Renal cortex interstitium (tissue), 15 donors: ENCODE measurements at places on chromosomes 5 and 9. TPM values are rescaled to one million over a fixed set of nuclear protein-coding genes. Genes with fewer than 3 reads are reported as not detected.

- DNase-seq: no peak
Observed at GRCh38 chr5:149712439-149713147, 17.5 kb upstream of the PPARGC1B start.

DNA sequence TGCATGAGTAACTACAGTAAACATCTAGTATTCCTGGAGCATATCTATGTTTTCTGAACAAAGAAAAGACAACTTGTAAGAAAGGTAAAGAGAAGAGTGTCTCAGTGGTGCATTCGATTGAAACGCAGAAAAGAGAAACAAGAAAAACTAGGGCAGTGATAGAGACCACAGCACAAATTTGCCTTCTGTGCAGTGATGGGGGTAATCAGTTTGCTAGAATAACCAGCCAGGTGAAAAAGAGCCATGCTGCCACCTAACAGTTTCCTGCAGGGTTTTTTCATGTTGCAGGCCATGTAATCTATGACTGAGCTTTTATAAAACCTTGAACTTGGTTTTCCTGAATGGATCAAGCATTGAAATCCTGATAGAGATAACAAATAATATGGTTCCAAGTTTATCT lies 198.4 kb upstream of the MEF2C start:
- DNase-seq: no peak

DNA sequence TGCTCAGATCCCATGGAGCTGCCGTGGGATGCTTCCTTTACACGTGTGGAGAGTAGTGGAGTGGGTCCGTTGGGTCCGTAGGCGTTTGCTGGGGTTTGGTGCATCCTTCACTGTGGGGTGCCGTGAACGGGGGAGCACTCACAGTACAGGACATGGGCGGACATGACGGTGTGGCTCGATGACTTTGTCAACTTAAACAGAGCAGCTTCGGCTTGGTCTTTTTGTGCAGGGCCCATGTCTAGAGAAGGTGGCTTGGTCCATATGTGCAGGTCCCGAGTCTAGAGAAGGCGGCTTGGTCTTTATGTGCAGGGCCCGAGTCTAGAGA lies 26.4 kb upstream of the EXOC3 start:
- DNase-seq: no peak

- no peak for DNase-seq
Observed at GRCh38 chr9:86471171-86471815, 117.1 kb upstream of the TUT7 start.

DNA sequence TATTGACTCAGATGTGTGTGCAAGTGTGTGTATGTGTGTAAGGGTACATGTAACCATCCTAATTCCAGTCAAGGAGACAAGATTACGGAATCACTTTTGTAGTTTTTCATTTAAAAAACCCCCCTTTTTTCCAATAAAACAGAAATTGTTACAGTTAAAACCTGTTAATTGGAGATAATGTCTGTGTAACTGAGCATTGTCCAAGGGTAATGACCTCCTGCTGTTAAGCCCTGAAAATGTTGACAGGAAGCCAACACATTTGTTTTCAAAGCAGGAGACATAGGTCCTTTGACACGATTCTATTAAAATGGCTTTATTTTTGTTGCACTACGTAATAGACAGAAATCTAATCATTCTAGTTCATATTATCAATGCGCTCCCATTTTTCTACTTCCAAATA lies 457.3 kb upstream of the ARRDC3 start:
- DNase-seq: no peak

- DNase-seq: peak; percentile 71
Observed at GRCh38 chr9:87201351-87201751, 254.0 kb upstream of the GAS1 start.

DNA sequence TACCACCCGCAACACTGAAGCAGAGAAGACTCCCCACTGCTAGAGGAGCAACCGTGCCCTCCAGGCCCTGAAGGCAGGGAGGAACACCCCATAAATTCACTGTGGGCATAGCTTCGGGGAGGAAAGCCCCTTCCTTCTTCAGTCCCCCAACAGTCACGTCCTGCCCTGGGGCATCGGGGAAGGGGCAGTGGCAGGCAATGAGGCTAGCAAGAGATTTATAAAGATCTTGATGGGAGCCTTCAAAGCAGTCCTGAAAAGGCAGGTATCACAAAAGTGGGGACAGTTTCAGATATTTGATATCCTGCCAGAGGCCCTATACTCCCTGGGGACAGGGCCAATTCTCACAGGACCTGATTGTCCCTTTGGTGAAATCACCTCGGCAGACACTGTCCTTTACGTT lies 16.9 kb upstream of the TRIM14 start:
- DNase-seq: no peak

DNA sequence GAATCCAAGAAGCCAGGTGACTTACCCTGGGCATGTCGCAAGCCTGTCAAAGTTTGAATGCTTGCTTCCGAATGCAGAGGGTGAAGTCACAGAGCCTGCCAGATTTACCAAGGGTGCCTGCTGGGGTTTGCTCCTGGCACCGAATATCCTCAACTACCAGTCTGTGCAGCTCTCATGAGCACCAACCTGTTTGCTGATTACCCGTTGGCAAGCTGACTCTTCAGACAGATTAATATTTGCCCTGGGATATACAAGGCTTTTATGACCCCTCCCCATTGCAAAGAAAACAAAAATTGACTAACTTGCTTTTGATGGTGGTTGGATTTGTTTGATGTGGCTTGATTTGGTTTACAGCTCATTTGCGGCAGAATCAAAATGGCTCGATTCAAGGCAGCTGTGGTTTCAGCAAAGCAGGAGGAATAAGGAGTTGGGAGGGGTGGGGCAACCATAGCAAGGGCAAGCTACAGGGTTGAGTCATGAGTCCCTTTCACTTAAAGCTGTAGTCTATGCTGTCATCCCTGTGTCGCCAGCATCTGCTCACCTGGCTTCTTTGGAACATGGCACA lies 82.3 kb upstream of the AGXT2 start:
- DNase-seq: no peak

DNA sequence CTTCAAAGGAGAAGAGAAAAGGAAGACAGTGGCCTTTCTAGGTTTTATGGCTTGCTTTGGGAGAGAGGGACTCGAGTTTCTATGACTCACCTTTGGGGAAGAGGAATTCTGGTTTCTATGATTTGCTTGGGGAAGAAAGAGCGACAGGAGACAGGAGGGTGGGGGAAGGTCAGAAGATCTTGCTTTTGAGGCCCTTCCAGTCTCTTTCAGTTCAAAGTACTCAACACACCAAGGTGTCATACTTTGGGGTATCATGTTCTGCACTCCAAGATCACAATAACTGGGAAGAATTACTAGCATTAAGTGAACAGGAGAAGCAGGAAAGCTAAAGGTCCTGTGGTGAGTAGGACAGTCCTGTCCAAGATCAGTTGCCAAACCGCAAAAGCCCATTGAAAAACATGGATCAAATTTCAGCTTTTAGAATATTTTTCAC lies 324.5 kb downstream of the ARHGEF28 start:
- DNase-seq: no peak

GRCh38 chr9:79776581-79776980 lies 204.8 kb downstream of the TLE4 start:
- no peak for DNase-seq

GRCh38 chr9:98365227-98365669 lies 109.8 kb upstream of the TBC1D2 start:
- no peak for DNase-seq

DNA sequence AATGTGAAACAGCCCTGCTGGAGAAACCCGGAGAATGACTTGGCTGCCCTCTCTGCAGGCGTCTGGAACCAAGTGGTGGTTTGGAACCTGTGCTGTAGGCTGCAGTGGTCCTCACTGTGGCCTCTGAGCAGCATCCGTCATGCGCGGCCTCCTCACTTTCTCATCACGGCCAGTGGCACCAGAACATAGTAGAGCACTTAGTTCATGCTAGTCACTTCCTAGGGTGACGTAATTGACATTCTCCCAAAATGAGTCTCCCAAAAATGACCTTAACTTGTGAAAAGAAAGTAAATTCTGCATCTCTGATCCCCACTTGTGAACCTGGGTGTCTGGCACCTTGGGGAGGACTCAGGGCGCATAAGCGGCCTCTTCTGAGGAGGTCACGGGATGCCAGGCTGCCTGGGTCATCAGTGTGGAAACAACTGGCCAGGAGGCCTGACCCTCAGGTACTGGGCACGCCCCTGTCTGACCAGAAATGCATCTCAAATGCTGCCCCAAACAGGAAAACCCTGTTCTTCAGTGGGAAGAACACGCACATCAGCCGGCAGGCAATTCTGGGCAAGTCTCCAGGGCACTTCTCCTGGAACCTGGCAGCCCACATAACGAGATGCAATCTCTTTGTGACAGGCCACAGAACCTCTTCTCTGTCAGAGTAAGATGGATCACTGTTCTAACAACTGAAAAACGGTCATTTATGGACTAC lies 36.6 kb upstream of the SPTLC1 start:
- no peak for DNase-seq

DNA sequence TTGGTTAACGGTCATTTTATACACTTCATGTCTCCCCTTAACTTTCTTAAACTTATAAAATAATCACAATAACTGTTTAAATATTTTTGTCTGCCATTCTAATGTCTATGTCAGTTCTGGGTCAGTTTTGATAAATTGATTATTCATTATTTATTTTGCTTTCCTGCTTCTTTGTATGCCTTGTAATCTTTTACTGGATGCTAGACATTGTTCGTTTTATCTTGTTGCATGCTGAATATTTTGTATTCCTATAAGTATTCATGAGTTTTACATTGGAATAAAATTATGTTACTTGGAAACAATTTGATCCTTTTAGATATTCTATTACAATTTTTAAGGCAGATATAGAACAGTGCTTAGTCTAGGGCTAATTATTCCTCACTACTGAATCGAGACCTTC lies 952.0 kb downstream of the NR2F1-AS1 start:
- DNase-seq: no peak

RUFY1 gene
- polyA plus RNA-seq: 74.4 TPM

PCDHGB3 gene
- 2.5 TPM for polyA plus RNA-seq

IL4 gene
- not detected for polyA plus RNA-seq

GARNL3 gene
- 16.1 TPM for polyA plus RNA-seq

SLC6A3 gene
- 0.24 TPM for polyA plus RNA-seq

ACOT12 gene
- 0.53 TPM for polyA plus RNA-seq

PCDHB15 gene
- polyA plus RNA-seq: 15.0 TPM

ITK gene
- polyA plus RNA-seq: 0.57 TPM

PRRT1B gene
- 1.1 TPM for polyA plus RNA-seq
